ENCODE measurements at places on chromosomes 16 and 17.

GRCh38 chr17:72416054-72416675 lies 295.3 kb downstream of the SOX9 start:
- no peak for DNase-seq

GRCh38 chr17:50459756-50460155 lies 8.9 kb downstream of the CHAD start:
- peak; percentile 63 for DNase-seq

DNA sequence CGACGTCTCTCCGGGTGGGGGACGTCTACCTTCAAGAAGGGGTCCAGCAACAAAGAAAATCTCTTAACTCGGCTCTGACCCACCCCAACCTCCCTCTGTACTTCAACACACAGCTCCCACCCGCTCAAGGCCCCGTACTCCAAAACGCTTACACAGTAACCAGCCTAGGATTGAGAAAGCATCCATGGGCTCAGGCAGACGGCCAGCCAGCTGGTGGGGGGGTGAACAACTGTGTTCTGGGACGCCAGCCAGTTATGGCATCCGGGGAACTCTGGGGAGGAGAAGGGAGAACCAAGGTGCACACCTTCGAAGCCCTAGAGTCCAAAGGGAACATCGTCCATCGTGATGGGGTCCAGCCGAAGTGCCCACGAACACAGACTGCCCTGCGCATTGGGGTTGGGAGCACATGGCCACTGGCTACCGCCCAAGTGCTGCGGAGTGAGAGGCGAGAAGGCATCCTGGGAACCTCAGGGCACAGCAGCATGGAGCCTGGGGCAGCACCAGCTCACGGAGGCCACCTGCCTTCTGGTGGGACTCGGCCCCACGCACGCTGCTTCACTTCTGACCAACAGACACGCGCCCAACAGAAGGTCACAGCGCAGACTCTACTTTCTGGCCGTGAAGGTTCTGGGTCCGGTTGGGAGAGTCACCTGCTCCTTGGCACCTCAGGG lies 14.3 kb downstream of the SLC16A3 start:
- DNase-seq, result peak; percentile 49

- no peak for DNase-seq
These were observed 1074.0 kb downstream of the CDH11 start for GRCh38 chr16:64047878-64048277.

- peak; percentile 37 for DNase-seq
These were observed 69.1 kb downstream of the COPRS start for GRCh38 chr17:31789707-31790505.

DNA sequence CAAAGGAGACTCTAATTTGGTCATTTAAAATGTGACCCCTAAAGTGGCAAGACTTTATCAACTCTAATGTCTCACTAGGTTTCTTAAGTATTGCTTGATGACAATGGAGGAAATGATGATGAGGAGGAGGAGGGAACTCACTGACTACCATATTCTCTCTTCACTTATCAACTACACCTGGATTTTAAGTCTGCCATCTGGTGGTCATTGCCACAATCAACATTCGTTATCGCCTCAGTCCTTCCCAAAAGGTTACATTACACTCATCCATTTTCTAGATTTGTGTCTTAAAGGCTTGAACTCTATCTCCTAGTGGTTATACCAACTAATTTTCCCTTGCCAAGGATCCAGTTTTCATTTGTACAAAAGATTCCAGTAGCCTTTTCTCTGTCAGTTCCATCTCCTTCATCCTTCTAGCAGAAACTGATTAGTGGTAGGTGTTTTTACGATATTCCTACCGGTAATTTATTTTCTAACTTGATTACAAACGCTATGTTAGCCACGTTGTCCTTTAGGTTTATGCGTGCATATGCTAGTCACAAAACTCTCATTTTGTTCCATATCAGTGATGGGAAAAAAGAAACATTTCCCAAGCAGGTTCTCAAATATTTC lies 114.6 kb upstream of the NOG start:
- peak; percentile 56 for DNase-seq

- DNase-seq, result peak; percentile 10
These were observed 11.5 kb downstream of the PRPF8 start for GRCh38 chr17:1673041-1673785.

DNA sequence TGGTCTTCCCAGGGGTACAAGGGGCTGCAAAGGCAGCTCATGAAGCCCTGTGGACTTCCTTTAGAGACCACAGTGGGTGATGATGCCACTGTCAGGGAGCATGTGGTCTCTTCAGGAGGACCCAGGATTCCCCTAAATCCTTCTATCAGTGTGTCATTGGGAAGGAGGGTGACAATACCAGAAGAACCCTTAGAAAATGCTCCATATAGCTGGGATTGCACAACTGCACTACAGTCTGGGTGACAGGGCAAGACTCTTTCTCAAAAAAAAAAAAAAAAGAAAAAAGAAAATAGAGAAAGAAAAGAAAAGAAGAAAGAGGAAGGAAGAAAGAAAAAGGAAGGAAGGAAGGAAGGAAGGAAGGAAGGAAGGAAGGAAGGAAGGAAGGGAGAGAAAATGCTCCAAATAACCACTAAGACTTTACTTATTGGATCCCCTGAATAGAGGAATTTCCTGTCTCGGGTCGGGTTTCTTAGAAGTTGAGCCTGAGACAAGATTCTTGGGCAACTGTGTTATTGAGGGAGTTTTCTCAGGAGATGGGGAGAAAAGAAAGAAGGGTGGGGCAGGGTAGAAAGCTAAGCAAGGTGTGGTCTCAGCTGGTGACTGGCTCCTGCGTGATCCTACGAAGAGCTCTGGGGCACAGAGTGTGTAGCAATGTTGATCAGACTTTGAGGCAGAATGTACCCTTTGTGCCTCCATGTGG lies 83.1 kb upstream of the DNAH9 start:
- DNase-seq, result no peak

DNA sequence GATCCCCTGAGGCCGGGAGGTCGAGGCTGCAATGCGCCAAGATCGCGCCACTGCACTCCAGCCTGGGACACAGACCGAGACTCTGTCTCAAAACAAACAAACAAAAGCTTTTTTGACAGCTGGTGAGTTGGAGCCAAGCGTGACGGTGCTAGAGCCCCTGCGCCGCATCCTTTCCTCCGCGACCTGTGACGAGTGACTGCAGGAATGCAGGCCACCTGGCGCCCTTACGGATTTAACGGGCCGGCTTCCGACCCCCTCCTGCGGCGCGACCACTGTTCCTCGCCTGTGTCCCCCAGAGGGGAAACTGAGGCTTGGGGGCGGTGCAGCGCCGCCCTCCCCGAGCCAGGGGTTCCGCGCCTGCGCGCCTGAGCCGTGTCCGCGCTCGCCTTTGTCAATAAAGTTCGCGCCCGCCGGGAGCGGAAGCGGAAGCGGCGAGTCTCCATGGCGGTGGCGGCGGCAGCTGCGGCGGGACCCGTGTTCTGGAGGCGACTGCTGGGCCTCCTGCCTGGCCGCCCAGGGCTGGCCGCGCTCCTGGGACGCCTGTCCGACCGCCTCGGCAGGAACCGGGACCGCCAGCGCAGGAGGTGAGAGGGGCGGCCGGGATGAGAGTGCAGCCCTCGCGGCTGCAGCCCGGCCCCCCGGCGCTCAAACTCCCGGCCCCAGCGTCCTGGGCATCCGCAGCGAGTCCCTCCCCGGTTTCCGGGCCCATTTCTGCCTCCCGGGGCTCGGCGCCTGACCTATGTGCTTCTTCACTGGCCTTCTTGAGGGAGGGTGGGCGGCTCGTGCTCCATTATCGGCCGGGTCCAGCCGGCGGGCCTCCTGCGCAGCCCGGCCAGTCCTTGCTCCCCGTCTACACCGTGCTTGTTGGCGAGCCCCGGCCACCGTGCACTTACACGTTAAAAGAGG lies at the start of gene PGS1:
PGS1 (plus strand) TSS at position 425 of the 906 bp plus-strand sequence; CDS start at position 442, 17 bp downstream.
- DNase-seq, result peak; percentile 81

- no peak for DNase-seq
These were observed 849 bp upstream of the SULT1A1 start for GRCh38 chr16:28610595-28611191.

DNA sequence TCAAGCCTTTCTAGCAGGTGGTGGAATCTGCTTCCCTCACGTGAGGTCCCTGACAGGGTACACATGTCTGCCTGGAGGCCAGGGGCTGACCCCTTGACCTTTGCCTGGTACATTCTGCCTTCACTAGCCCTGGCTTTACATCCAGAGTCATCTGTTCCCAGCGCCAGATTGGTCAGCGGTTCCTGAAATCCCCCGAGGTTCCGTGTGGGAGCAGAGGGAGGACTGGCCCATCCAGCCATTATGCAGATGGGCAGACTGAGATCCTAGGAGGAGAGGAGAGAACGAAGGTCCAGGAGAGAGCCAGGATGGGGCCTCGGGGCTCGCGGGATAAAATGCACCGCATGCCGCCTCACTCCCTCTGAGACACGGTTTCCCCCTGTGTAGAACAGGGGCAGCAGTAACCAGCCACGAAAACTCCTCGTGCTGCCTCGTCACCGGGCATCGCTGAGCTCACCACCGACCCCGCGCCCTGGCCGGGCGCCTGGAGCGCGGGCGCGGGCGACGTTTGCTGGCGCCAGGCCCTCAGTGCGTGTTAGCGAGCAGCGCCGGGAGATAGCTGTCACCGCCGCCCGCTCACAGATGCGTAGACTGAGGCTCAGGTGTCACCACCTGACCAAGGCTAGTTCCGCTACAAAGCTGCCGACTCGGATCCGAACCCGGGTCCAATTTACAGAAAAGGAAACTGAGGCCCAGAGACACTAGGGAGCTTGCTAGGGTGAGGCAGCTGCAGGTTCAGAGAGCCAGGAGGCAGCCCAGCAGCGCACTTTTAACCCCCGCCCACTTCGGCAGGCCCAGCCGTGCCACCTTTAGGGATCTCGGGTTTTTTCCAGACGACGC lies 811 bp upstream of the MAP2K3 start:
- DNase-seq, result peak; percentile 21

DNA sequence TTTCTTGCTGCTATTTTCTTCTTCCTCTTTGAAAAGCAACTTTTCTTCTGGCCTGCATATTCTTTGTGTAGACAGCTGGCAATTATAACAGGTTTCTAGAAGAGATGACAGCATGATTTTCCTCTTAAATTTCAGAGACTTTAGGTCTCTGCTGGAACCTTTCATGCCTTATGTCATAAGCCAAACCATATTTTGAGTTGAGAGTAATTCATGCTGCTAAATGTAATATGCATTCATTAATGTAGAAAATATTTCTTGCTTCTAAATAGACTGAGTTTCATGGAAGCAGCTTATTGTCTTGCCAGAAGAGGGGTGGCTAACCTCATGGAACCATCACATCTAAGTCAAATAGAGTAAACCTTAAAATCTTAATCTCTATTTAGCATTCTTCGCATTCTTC lies 25.9 kb upstream of the ABCA9 start:
- DNase-seq, result no peak

DNA sequence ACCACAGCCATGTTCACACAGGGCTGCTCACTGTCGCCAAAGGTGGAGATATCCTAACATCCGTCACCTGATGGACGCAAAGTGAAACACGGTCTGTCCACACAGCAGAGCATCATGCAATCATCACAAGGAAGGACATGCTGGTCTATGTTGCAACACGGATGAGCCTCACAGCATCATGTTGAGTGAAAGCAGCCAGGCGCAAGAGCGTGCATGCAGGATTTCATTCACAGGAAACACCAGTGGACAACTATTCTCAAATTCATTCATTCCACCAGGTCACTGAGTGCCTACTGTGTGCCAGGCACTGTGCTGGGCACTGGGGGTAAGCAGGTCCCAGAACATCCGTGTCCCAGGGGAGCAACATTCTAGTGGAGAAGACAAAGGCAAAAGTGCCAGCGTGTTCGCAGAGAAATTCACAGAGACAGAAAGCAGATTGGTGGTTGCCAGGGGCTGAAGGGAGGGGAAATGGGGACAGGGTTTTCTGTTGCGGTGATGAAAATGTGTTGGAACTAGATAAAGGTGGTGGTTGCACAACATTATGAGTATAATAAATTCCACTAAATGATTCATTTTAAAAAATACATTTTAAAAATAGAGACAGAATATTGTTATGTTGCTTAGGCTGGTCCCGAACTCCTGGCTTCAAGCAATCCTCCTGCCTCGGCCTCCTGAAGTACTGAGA lies 22.7 kb upstream of the KCNJ12 start:
- peak; percentile 54 for DNase-seq

- peak; percentile 68 for DNase-seq
These were observed 525.2 kb upstream of the GOT2 start for GRCh38 chr16:59259074-59259949.

DNA sequence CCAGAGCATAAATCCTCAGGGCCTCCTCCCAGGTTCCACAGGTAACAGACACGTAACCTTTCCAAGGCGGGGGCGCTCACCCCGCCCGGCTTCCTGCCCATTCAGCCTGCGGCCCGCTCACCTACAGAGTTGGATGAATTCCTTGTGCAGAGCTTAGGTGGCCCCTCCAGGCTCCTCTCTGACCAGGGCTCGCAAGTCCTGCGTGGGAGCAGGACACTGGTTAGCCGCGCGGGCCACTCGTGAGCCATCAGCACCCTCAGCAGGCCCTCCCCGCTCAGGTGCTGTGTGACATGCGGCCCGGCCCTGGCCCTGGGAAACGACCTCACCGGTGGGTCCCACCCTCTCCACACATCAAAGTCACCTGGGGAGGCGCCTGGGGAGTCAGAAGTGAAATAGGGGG lies 528 bp downstream of the TERB1 start:
- no peak for DNase-seq

- no peak for DNase-seq
These were observed 209.1 kb downstream of the SPECC1 start for GRCh38 chr17:20218272-20218671.

DNA sequence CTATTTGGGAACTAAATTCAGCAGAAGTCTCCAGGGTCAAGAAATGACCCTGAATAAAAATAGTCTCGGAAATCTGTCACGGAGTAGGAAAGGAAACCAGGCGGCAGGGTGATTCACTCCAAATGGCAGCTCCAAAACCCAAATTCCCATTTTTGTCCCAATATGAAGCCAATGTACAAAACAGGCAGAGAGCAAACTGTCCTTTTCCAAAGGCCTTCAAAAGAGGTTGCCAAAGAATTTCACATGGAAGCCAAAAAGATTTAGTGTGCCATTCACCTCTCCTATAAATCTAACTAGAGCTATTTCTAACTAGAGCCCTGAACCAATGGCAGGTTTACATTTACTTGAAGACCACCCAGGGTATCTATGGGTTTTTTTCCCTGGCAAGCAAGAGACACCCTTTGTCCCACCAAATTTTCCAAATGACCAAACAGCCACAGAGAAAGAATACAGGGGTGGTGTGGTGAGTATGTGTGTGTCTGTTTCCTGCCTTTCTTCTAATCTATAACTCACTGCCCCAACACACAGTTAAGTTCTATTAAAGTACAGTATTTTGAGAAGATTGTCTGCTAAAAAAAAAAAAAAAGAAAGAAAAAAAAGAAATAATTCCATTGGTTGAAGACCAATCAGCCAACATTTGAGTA lies 6.8 kb downstream of the MYO1D start:
- DNase-seq, result no peak
